ENCODE measurements at places on chromosomes 7 and 10.
A peak's percentile ranks its signal among the peaks of the same experiment; 100 is the strongest.

DNA sequence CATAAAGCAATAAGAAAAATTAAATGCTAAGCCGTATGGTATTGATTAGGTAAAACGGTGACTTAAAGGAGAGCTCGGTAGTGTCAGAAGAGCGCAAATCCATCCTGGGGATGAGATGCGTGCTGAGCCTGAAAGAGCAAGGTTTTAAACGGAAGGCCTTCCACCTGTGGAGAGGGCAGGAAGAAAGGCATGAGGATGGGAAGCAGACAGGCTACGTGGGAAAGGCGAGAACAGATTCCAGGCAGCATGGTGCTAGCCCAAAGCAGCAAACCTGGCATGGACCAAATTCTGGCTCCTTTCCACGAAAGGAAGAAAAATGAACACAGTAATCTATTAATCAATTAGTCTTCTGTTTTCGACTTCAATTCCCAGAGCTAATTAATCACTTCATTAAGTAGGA is 103.5 kb downstream of the HIPK2 start:
- no peak for DNase-seq

GRCh38 chr10:104209575-104210198 is 22.5 kb downstream of the CFAP43 start:
- DNase-seq, result peak; percentile 36

GRCh38 chr7:78311181-78311580 is 512.6 kb downstream of the PHTF2 start:
- DNase-seq, result no peak

- no peak for DNase-seq
These were observed 10.0 kb upstream of the STK31 start for GRCh38 chr7:23700046-23700445.

GRCh38 chr7:17682586-17682985 is 257.7 kb downstream of the SNX13 start:
- no peak for DNase-seq

GRCh38 chr7:6269527-6269926 is 2.9 kb downstream of the CYTH3 start:
- DNase-seq, result no peak

DNA sequence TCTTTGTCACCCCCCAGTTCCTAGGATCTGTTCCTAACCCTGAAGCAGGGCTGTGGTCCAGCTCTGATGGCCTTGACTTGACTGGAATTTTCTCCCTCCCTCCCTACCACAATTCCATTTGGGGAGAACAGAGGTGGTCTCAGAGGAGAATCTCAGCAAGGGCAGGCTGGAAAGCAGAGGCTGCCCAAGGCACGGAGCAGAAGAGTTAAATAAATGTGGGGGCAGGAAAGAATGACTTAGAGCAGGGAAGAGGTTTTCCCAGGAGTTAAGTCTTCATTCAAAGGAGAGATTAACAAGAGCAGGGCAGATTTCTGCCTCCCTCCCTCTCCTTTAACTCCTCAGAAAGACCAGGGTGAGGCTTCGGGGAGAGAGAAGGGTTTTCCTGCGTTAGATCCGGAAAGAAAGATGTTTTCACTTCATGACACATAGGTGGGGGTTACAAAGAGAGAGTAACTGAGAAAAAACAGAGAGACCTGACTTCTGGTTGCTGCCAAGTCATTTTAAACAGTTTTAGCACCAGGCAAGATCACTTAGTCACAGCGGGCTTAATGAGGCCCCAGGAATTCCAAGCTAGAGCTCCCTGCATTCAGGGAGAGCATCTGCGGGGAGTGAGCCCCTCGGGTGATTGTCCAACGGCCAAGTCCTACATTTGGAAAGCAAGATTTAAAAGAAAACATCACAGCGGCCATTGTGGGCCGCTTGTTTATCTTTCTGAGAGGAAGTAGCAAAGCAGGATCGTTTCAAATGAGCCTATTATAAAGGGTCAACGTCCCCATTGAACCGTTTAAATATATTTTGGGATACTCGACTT is 78.7 kb downstream of the ARHGAP22 start:
- DNase-seq, result no peak

DNA sequence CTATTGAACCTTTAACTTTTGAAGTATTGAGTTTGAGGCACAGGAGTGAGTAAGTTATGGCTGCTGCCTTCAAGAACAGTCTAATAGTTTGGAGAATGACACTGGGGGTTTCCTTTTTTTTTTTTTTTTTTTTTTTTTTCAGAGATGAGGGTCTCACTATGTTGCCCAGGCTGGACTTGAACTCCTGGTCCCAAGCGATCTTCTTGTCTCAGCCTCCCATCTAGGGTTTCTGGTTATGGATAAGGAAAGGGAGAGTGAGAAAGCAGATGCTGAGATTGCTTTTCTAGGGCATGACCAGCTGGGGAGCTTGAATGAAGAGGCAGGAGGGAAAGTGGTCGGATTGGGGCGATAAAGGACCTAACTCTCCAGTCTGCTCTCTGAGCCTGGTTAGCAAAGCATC is 59.9 kb upstream of the BTRC start:
- DNase-seq, result no peak

DNA sequence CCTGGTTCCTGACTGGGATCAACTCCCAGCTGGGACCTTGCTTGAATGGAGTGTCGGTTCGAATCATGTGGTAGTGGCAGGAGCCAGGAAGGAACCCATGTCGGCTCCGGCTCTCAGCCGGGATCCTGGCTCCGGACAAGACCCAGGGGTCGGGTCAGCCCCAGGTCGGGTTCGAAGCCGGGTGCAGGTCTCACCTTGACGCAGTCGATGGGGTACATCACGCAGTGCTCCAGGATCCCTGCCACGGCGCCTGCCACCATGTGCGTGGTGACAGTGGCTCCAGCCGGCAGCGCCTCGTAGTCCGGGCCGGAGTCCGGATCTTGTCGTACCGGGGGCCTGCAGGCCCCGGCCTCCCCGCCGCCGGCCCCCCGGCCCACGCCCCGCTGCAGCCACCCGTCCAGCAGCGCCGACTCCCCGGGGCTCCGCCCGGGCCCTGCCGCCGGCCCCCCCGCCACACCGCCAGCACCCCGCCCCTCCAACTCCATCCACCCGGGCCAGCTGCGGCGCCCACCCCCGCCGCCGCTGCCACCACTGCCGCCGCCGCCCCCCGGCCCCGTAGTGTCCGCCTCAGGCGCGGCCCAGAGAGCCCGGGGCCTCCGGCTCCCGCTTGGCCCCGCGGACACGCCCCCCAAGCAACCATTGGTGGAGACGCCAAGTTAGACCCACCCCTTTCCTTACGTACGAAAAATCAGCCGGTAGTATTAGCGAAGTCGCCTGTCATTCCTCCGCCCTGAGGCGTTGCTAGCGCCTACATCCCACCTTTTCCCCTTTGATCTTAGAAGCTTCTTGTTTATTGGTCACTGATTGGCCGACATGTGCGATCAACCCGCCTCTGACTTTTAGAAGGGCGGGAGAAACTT is at the start of gene SLC25A28:
Gene SLC25A28 (minus strand): TSS at position 589 of the 860 bp plus-strand sequence. CDS start 104 bp downstream, at position 485.
- peak; percentile 12 for DNase-seq

DNA sequence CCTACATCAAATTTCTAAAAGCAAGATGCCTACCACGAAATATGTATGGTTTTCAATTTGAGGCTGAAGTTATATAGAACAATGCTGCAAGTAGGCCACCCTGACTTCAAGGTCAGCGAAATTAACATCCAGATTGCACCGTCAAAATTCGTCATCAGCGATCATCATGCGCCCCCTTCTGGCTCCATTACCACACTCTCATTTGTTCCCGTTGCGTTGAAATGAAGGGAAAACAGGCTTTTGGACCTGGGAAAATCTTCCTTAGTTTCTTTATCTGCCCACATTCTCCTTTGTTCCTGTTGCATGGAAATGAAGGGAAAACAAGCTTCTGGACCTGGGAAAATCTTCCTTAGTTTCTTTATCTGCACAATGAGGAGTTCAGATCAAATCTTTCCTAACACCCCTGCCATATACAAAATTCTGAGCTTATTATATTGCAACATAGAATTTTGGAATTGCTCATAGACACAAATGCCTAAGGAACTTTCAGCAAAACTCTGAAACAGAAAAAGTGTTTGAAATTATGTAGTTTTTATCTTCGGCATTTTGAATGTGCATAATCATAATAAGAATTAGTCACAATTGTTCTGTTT is 98.2 kb upstream of the PRKCQ start:
- peak; percentile 53 for DNase-seq

GRCh38 chr7:151875942-151876898 is 695 bp downstream of the PRKAG2 start:
- peak; percentile 58 for DNase-seq

DNA sequence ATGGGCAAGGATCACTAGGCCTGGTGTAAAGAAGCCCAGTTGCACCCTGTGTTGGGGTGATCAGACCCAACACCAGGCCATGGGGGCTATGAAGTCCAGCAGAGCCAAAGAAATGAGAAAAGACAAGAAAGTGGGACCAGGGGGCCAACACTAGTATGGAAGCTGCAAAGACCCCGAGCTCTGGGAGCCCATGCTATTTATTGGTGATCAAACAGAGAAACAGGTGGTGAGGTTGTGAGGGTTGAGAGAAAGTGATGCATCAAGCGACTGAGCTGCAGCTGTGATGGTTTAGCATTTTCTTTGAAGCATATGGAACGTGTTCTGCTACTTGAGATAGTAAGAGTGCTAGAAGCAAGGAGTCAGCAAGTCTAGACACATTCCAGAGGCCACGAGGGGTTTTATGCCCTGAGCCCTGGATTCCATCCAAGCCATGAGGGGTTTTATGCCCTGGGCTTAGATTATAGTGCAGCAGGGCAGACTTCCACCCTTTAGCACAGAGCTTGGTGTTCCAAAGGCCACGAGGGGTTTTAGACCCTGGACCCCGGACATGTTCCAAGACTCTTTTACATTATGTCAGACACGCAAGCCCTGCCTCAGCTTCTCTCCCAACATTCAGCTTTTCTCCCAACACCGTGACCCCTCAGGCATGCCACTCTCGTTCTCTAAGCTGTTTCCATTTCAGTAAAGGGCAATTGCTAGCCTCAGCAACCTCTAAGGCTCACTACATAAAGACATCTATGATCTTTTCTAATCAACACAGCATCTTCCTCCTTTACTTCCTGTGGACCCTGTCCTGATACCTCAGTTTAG is 43.1 kb upstream of the GPAM start:
- DNase-seq, result no peak

GRCh38 chr7:78585980-78586379 is 787.4 kb downstream of the PHTF2 start:
- DNase-seq, result no peak

DNA sequence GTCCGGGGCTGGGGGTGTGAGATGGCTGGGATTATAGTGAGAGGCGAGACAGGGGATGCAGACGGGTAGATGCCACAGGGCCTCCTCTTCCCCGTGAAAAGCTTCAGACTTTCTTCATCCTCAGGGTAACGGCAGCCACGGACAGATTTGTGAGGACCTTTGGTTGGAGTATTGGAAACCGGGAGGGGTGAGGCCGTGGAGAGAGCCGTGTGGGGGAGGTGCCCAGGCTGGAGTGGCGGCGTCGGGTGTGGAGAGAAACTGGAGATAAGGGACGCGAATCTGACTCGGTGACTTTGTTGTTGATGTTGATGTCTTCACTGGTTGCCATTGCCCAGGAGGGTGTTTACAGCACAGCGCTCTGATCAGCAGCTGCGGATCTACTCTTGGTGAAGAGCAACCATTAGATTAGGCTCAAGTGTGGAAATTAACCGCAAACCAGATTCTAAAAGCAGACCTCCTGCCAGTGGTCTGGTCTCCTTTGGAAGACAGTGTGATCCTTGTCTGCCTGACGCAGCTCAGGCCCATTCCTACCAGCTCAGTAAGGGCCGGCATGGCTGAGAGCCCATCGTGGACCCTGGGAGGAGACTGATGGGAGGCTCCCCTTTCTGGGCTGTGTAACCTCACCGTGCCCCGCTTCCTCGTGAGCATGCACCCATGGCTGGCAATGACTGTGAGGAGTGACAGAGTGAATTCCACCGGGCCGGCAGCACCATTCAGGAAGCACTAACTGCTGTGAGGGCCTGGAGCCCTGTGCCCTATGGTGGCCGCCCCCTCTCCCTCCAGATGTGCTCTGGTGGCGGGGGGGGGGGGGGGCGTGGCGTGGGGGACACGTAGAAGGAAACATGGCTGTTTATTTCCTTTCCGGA is 90.3 kb downstream of the INPP5A start:
- no peak for DNase-seq

- no peak for DNase-seq
These were observed 23.4 kb upstream of the ABCB4 start for GRCh38 chr7:87498893-87499292.

DNA sequence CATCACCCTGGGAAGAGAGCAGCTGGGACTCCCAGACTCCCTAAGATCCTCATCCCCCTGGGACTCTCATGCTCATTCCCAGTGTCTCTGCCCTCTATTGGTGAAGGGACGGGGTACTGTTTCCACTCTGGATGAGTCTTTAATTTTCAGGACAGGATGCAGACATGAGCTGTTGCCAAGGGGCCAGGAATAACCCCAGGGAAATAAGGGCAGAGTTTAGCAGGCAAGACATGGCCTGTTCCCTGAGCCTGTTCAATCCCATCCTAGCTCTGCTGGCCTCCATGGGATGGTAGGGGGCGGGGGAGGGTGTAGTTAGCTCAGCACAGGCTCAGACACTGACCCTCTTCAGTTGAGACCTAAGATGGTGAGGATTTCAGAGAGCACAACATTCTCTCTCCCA is 14.0 kb downstream of the C10orf105 start:
- DNase-seq, result no peak

GRCh38 chr10:110058212-110058611 is 50.4 kb downstream of the ADD3 start:
- DNase-seq, result no peak

- DNase-seq, result no peak
These were observed 1.3 kb downstream of the GUSB start for GRCh38 chr7:65980478-65981250.

GRCh38 chr7:11843113-11843765 is 11.2 kb upstream of the THSD7A start:
- no peak for DNase-seq

DNA sequence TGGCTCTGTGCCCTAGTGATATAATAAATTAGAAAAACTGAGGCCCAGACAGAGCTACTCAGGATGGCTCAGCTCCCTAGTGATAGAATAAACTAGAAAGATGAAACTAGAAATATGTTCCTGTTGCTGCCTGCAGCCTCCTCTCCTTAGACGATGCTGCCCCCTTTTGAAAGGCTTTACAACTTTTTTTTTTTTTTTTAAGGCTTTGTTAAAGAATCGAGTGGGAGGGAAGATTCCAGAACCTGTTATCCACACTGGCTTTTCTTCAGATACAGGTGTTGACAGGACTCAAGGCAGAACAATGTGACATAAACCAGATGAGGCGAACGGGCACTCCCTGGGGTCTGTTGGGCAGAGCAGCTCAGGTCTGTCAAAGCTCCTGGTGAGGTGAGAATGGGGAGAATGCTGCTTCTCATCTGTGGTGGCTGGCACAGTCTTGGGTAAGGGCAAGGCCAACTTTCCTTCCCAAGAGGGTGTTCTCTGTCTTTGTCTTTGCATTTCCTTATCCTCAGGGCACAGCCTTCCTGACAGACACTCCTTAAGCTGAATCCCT is 175.1 kb downstream of the COBL start:
- DNase-seq, result no peak

DNA sequence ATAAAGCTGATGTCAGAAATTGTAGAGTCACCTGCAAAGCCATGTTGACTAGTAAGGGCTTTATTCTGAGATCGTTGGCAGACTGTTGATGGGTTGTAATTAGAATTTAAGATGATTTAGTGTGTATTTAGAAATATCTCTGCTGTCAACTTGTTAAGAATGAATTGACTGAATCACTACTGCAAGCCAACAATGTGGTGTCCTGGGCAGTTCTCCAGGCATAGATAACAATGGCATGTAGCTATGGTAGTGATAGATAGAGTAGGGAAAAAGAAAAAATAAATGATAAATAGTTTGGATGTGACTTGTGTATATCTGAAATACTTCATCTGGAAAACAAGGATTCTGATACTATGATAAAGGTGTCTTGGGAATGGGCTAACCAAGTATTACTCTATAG is 640.2 kb downstream of the ARL4A start:
- no peak for DNase-seq

- DNase-seq, result no peak
These were observed 1.2 kb downstream of the GTF2IRD1 start for GRCh38 chr7:74454925-74455288.
